Fibroblast of skin of right biceps (primary cell): ENCODE measurements at places on chromosomes 2 and 18.

DNA sequence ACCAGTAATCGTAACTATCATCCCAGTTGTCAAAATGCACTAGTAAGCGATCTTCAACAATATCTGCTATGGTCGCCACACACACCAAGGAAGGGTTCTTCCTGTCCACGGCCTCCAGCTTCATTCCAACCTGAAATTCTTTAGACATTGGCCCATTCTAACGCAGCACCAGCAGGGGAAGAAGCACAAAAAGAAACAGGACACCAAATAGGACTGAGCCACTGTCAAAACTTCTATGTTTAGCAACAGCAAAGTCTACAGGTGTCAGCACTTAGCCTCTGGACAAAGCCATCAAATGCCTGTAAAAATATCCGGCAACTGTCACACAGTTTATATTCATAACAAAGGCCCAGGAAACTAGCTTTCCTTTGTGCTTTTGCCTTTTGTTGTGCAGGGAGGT is 175.0 kb downstream of the L3MBTL4 start:
- no peak for DNase-seq

DNA sequence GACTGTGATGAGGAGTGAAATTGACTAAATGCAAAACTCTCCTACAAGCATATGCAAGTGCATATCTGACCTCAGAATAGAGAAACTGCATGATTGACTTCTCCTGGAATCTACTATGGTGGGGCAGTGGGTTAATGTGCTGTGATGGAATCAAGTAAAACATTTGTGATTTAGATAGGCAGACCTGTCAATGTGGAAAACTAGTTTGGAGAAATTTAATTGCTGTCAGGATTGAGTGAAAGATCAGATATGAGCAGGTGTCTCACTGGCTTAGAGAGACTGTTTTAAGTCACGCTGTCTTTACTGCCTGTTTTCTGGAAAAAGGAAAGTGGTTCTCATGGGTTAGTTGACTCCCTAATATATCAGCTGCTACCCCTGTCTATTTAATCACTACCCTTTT is 881.0 kb upstream of the CNTNAP5 start:
- DNase-seq, result no peak

- DNase-seq, result no peak
These were observed 30.8 kb upstream of the LRP2 start for GRCh38 chr2:169393068-169393590.

DNA sequence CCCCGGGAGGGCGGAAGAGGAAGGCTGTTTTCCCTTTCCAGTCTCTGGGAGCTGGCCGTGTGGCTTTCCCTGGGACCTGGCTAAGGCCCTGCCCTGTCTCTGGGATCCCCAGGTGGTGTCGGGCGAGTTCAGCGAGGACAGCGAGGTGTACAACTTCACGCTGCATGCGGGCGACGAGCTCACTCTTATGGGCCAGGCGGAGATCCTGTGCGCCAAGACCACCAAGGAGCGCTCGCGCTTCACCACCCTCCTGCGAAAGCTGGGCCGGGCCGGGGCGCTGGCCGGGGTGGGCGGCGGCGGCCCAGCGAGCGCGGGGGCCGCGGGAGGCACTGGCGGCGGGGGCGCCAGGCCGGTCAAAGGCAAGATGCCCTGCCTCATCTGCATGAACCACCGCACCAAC is 11.2 kb downstream of the GAREM2 start:
- DNase-seq, result no peak

GRCh38 chr2:189191766-189192165 is 12.2 kb upstream of the COL5A2 start:
- DNase-seq, result peak; percentile 52

GRCh38 chr18:36769172-36769571 is 59.6 kb downstream of the TPGS2 start:
- DNase-seq, result peak; percentile 46

DNA sequence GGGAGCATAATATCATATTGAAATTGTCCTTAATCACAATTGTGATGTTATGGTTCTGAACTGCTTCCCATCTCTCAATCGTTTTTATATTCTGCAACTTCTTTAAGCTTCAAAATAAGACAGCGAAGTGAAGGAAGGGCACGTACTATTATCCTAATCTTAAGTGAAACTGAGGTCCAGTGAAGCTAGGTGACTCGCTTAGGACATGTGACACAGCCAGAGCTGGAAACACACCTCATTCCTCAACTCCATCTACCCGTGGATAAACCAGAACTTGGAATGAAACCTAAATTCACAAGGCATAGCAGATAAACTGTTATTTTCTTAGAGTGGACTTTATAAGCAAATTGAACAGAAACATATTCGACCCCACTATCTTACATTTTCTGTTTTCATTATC is 191.2 kb upstream of the PXDN start:
- DNase-seq, result no peak

- DNase-seq, result peak; percentile 38
These were observed 58.9 kb upstream of the ARL4C start for GRCh38 chr2:234555616-234556249.

GRCh38 chr2:162072976-162073887 is 783 bp downstream of the DPP4 start:
- no peak for DNase-seq

- no peak for DNase-seq
These were observed 82.7 kb downstream of the SH3BP4 start for GRCh38 chr2:235034265-235035118.

DNA sequence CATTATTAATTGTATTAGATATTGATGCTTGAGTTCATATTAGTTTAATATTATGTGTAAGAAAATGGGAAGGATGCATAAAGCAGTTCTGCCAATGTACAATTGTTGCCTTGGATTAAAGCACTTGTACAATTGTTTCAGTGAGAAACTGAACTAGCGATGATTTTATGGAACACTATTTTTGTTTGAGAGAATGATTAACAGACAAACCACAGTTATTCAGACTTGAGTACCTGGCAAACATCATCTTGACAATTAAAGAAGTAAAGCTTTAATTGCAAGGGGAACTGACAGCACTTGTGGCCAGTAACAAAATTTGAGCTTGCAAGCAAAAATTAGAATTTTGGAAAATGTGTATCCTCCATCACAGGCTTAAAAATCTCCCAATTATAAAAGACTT is 214.3 kb downstream of the RIT2 start:
- no peak for DNase-seq

DNA sequence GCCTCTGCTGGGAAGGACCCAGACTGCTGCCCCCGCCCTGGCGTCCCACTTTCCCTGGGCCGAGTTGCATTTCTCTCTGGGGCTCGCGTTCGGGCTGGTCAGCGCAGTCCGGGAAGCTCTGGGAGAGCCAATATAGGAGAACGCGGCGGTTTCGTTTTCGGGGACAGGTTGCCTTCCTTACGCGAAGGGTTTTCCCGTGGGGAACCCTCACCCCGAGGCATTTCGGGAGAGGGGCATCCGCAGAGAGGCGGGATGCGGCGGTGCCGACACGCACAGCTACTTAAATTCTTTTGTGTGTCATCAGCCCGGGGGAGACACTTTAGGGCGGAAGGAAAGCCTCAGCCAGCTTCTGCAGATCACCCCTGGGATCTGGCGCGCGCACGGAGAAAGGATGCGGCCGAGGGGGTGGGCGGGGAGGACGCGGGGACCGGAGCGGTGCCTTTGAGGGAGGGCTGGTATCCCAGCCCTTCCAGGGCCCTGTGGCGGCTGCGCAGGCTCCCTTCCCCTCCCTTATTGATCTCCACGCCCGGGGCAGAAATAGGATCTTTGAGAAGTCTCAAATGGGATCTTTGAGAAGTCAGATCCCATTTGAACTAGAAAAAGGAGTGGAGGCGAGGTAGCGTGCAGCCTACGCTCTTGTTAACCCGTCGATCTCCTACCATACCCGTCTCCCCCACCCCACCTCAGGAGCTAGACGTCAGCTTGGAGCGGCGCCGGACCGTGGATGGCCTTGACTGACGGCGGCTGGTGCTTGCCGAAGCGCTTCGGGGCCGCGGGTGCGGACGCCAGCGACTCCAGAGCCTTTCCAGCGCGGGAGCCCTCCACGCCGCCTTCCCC is 1.2 kb downstream of the GATA6 start:
- peak; percentile 73 for DNase-seq

DNA sequence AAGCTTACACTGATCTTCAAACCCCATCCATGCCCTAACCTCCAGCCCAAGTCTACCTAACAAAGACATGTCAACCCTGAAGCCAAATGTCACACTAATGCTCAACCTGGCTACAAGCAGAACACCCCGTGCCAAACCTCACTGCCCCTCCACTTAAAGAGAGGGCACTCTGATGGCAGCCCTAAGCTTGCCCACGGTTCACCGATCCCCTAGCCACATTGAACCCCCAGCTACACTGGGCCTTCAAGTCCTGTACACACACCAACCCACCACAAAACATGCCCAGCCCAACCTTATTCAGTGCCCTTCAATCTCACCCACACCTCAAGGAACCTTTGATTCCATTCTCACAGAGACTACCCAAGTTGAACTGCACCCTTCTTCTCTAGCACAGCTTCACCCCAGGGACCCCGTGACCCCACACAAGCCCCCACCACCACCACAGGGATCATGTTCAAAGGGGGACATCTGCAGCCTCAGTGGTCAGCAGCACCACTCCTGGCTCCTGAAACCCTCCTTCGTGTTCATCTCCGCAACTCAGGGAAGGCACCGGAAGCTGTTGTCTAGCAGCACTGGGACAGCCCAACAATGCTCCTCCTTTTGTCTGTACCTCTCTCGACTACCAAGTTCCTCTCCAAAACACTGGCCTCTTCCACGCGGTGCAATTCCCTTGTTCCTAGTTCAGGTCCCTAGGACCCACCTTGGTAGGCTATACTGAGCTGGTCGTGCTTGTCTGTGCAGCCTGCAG is 218.8 kb downstream of the CYP26B1 start:
- no peak for DNase-seq

DNA sequence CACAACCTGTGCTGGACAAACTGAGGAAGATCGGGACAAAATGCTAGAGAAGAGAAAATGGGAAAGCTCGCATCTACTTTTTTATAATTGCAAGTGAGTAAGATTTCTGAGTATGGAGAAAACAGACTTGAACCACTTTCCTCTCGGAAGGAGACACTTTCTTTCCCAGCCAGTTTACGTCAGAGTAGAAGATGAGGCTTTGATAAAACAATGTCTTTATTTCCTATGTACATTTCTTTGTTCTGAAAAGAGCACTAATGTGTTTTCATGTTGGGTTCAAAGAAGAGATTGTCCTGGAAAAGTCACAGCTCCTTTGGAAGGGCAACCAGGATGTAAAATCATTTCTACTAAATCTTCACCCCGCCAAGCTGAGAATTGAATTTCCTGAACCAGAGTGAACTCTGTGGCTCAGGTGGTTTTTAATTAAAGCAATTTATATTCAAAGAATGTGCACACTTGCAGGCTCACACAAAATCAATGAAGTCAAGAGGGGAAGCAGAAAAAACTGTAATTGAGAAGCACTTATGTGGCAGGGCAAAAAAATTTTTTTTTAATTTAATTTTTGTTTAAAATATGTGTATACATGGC is 23.4 kb upstream of the ITGA6 start:
- DNase-seq, result no peak

GRCh38 chr18:65091744-65092329 is 659.0 kb upstream of the CDH7 start:
- DNase-seq, result peak; percentile 25

- peak; percentile 75 for DNase-seq
These were observed 36.0 kb downstream of the PCBP1 start for GRCh38 chr2:70123051-70123828.

DNA sequence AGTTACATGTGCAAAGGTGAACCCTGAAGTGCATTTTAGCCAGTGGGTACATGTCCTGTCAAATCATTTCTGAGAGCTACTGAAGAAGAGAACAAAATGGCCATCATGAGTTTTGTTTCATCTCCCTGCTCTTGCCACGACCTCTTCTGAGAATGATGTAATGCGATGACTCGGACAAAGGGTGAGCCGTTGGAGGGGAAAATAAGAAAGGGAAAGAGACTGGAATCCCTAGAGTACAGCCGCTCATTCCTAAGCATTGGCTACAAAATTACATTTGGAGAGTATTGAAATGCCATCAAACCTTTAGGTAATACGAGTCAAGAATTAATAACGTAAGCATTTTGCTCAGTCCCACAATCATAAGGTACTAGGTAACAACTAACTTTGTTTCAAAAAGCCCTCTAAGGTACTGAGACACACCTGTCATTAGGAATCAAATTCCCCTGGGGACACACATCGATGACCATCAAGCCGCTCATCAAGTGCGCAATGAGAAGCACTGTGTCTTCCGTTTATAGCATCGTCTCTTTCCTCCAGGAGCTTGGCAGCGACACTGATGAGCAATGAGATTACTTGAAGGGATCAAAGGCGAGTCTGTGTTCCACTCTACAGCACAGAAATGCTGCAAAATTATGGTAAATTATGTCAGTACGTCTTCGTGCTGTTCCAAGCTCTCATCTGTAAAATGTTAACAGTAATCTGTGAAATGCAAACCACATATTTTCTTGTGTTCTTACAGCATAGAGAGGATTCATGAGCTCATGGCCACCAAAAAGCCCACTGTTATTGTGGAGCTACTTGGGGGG is 97.3 kb upstream of the PIEZO2 start:
- peak; percentile 79 for DNase-seq

GRCh38 chr2:140734992-140735391 is 1395.8 kb downstream of the LRP1B start:
- DNase-seq, result no peak

DNA sequence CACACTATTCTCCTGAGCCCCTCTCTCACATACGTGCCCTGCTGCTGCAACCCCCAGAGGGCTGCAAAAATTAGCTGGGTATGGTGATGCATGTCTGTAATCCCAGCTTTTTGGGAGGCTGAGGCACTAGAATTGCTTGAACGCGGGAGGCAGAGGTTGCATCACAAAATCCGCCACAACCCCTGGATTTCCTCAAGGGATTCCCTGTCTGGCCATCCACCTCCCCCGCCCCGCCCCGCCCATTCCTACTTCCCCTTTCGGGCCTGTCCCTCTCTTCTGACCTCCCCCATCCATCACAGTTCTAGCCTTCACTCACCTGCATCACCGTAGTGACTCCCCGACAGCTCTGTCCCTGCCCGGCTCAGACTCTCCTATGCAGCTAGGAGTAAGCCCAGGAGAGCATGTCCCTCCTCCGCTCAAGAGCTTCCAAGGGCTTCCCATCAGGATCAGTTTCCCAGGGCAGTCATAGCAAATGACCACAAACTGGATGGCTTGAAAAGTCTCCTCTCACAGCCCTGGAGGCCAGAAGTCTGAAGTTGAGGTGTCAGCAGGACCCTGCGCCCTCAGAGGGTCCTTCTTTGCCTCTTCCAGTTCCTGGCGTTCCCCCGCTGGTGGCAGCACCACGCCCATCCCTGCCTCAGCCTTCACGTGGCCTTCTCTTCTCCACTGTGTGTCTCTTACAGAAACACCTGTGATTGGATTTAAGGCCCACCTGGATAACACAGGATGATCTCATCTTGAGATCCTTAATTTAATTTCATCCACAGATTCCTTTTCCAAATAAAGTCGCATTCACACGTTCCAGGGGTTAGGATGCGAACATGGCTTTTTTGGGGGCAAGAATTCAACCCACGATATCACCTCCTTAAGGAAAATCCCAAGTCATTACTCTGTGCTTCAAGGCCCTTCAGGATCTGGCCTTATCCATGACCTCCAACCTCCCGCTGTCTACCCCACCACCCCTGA is 58.5 kb downstream of the HS1BP3 start:
- no peak for DNase-seq

- no peak for DNase-seq
These were observed 125.8 kb upstream of the TNP1 start for GRCh38 chr2:216985658-216986141.
